ENCODE measurements at places on chromosomes 11 and 22.
A peak's percentile ranks its signal among the peaks of the same experiment; 100 is the strongest.

- no peak for DNase-seq
Observed at GRCh38 chr22:21920341-21921183, 32.1 kb downstream of the PPM1F start.

GRCh38 chr11:122598971-122599370, 56.6 kb upstream of the UBASH3B start:
- no peak for DNase-seq

DNA sequence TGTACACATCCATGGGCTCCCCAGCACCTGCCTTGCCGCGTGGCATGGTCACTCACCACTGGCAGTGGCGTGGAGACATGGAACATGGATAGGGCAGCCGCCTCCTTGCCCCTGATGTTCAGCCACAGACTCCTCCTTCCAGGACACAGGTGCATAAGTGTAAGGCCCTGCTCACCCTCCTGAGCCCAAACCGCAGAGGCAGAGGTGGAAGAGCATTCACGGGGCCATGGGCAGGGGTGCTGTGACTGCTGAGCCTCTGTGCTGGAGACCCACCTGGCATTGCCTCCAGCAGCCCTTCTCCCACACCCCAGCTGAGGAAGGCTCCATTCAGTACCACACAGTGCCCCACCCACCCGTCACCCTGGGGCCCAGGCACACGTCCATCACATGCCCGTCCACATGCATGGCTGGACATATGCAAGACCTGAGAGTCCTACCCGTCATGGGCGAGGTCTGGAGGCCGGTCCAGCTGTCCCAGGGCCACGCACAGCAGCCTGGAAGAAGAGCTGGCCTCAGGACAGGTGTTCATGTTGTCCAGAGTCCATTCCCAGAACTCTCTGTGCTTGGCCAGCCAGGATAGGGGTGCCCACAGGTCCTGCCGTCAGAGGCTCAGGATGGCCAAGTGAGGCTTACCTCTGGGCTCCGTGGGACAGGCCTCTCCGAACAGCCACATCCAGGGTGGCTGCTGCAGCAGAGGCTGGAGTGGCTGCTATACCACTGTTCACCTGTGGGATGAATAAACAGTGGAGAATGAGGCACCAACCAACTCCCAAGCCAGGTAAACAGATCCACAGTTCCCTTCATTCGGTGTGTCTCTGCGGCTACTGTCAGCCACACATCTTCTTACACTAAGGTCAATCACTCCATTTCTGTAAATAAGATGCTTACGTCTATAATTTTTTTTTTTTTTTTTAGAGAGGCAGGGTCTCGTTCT, 1.7 kb upstream of the TUBGCP6 start:
- DNase-seq = no peak

DNA sequence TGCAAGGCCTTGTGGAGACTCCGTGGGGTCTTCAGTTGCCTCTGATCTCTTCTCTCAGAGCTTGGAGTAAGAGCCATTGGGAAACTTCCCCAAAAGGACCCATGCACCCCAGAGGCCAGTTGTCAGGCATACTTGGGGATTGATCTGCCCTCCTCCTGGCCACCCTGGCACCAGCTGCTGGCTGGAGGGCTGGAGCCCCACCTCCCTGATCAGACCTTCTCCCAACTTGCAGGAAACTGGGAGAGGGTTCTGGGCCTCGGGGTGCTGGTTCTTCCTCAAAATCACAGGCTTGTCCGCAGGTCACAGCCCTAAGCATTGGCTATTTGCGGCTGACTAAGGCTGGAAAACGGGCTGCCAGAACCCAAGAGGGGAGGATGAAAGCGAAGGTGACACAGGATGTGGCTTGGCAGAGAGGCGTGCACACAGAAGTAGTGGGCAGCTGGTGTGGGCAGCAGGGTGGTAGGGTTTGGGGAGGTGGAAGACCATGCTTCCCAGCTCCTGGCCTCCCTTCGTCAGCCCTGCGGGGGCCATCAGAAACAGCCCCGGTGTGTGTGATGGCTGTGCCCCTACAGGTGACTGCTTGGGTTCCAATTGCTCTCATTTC, 1.3 kb upstream of the DGKZ start:
- DNase-seq = no peak

GRCh38 chr22:24170188-24170587, 11.1 kb upstream of the SUSD2 start:
- no peak for DNase-seq

DNA sequence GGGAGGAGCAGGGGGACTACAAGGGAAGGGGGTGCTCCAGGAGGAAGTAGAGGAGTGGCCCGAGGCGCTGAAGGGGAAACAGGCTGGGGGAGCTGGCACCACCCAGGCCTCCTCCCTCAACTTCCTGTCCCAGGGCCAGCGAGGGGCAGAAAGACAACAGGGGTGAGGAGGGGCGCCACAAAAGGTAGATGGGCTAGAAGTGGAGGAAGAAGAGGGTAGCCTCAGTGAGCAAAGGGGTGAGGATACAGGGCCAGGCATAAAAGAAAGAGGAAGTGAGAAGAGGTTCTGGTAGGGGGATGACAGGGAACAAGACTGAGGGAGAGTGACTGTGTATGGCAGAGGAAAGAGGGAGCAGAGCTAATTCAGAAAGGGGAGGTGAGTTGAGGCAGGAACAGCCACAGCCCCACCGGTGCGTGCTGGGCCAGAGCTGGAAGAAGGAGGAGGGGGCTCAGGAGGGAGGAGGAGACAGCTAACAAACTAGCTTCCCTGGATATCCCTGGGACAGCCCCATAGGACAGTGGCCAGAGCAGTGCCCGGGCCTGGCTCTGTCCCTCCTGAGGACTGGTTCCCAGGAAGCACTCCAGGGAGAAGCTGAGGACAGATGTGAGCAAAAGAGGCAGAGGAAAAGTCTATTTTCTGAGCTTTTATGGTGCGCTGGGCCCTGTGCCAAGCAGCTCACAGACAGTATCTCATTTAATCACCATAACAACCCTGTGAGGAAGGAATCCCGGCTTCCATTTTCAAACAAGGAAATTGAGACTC, 8.5 kb downstream of the DCHS1 start:
- peak; percentile 61 for DNase-seq

GRCh38 chr11:87150936-87151335, 113.2 kb downstream of the TMEM135 start:
- DNase-seq = no peak

DNA sequence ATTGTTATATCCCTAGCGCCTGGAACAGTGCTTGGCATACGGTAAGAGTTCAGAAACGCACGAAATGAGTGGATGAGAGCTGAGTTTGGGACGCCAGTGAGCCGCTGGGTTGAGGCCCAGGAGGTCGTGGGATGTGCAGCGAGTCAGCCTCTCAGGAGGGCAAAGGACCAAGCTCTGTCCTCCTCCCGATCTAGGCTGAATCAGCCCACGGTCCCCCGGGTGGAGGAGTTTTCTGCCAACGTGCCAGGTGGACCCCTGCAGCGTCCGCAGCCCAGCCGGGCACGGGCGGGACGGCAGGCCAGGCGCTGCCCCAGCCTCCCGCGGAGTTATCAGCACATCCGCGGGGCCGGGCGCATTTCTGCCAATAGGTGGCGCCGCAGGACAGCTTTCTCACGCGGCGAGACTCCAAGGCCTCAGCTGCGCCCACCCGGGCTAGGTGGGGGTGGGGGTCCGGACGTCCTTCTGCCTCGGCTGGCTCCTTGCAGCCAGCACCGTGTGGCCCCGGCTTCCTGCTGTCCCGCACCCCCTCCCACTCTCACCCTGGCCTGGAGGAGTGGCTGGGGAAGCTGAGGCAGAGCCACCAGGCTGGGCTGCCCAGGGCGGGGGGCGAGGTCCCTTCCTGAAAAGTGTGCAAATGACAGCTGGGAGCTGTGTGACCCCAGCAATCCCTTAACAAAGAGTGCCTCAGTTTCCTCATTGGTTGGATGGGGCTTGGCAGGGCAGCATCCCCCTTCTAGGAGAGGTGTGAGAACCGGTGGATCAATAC, 2.2 kb upstream of the RPS19BP1 start:
- DNase-seq = peak; percentile 80

DNA sequence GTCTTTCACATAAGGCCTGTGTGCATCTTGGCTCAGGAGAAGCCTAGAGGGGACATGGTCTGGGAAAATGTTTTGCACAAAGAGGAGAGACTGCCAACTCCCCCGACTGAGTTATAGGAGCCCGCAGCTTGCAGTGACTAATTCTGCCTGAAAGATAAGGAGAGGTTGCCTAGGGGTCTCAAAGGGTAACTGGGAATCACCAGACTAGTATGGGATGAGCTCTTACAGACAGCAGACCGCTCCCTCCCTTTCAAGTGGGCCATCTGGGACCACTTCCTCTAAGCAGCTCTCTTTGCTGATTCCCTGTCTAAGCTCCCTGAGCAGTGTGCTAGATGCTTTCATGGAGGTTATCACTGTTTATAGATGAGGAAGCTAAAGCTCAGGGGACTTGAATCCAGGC, 105.1 kb downstream of the TENM4 start:
- no peak for DNase-seq

DNA sequence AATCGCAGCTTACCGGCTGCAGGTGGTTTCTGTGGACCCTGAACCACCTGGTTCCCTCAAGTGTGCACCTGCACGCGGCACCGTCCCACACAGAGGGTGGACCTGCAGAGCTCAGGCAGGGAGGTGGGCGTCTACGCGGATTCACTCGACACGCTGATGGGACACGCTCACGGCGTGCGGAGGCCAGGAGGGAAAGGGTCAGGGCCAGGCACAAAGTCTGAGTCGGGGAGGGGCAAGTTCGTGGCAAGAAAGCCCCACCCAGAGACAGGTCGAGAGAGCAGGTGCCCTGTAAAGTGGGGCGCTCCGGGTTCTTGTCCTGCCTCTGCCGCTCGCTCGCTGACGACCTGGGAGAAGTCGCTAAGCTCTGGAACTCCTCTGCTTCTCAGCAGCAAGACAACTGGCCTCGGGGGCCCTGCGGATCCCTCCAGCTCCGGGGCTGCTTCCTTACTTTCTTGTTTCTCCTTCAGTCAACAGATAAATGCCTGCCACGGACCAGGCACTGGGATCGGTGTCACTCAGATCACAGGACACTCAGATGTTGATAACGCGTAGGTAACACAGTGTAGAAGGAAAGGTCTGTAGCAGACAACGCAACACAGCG, 72.4 kb upstream of the NUP50 start:
- DNase-seq = no peak

DNA sequence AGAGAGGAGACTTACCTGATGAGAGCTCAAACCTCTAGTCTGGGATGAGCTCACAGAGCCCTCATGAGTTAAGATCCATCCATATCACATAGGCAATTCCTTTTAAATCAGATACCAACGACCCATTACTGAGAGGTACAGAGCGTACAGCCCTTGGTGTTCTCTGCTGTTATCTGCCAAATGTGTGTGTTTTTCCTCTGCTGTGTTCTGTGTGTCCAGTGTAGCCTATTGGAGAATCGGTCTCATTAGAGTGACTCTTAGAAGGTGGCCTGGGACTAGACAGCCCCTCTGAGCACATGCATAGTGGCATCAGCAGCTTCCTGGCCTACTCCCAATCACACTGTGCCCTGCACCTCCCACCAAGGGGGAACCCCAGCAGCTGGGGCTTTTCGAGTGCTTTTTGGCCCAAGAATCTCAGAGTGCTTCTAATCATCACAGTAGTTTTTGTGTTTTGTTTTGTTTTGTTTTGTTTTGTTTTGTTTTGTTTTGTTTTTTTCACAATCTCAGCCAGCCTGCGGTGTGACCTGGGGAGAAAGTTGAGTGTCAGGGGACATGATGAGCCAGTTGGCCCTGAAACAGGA, 25.4 kb downstream of the TP53AIP1 start:
- DNase-seq = no peak

DNA sequence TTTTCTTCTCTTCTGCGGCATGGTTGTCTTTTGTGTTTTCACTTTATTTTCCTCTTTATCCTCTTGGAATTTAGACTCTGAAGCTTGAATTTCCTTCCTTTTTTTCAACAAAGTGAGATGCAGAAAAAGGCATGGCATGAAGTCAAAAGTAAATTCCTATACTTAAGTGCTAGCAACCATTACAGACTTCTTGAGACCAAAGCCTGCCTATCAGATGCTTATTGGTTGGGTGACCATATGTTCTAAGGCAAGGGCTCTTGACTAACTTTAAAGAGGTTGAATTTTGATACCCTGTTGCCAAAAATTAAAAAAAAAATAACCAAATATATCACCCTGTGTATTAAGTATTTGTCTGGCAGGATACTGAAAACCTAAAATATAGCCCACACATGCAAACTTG, 237.4 kb downstream of the TMEM135 start:
- DNase-seq = no peak

DNA sequence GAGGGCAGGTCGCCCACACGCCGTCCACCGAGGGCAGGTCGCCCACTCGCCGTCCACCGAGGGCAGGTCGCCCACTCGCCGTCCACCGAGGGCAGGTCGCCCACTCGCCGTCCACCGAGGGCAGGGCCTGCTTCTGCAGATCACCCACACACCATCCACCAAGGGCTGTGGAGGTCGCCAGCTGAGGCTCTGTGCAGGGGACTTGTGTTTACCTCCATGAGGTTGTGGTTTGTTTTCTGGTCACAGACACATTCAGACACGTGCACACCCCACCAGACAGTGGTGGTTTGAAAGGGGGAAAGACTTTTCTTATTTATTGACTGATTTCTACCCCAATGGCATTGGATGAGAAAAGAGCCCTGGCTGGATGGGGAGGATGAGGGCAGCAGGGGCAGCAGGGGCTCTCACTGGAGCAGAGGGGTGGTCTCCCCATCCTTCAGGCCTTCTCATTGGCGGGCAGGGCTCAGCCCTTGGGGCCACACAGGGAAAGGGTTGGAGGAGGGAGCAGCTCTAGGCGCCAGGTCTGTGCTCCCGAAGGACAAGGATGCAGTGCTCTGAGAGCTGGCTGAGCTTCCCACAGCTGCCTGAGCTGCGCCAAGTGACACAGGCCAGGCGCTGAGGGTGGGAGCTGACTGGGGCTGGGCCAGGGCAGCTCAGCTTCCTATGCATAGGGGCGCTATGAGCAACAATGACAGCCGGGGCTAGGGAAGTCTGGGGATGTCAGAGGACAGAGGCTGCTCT, 252.6 kb upstream of the B3GAT1 start:
- no peak for DNase-seq

- no peak for DNase-seq
Observed at GRCh38 chr11:82682003-82682751, 51.5 kb downstream of the FAM181B start.

DNA sequence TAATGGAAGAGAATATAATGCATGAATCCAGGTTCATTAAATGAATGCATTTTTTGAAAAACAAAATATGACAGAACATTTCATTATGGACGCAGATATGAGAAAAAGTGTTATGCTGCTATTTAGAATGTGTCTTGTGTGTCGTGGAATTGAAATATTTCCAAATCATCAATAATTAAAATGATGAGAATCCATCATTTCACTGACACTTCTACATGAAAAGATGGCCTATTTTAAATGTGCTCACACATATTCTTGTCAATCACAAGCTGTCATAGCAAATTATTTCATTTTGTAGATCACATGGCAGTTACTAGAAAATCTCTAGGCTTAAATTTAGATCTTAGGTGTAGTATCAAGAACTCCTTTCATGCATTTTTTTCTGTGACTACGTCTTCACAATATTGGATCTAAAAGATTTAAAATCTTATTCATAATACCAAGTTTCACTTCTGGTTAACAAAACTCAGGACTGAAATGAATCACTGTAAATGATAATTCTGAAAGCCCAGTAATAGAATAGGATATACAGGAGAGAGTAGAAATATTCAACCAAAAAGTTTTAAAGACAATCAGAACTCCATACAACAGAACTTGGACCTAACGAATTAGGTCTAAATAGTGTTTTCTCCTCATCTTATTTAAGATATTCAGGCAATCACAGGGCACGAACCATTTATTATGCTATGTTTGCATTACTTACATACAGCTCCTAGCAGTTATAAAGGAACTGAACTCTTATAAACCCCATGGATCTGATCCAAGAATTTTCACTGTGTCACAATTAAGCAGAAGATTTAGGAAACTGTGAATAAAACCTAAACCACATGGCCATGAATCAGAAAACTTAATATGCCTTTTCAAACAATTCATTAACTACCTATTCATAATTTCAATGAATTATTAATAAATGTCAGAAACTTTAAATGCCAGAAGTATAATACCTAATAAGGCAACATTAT, 67.7 kb downstream of the DCDC1 start:
- no peak for DNase-seq

Data from GM12891 (cell line).